CD4-positive, alpha-beta T cell treated with Interleukin-6 for 4 hours (primary cell): ENCODE measurements at places on chromosomes 1 and 21.

DNA sequence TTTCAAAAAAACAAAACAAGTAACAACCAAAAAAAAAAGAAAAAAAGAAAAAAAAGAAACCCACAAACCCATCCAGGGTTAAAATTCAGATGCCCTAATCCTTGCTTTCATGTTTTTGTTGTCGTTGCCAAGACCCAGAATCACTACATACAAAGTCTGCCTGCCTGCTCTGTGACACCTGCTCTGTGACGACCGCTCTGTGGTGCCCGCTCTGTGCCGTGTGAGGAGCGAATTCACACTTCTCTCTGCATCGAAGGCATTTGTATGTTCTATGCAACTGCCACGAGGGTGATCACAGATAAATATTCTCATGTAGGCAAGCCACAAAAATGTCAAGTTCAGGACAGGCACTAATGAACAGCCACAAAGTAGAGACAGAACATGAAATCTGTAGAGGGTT lies 178.6 kb downstream of the SLC45A1 start:
- DNase-seq, result no peak

DNA sequence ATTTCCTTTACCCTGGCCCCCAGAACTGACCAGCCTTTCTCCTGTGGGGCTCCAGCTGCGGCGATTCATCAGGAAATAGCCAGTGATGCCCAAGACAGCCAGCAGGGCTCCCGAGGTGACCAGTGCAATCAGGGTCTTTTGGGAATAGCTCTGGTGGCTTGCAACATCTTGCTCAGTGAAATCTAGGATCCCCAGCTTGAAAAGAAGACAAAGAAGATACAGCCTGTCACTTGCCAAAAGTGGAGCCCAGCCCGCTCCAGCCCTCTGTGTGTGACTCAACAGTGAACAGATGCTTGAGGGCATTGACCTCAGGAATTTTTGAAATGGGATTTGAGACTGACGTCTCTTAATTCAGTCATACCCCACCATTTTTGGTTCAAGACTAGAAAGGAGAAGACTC lies 22.3 kb downstream of the CD34 start:
- no peak for DNase-seq

- no peak for DNase-seq
These were observed 600.5 kb downstream of the LTN1 start for GRCh38 chr21:28391938-28392849.

- no peak for DNase-seq
These were observed 7.0 kb downstream of the TCHH start for GRCh38 chr1:152107984-152108881.

GRCh38 chr1:197632005-197632404 lies 143.3 kb downstream of the DENND1B start:
- DNase-seq, result no peak

DNA sequence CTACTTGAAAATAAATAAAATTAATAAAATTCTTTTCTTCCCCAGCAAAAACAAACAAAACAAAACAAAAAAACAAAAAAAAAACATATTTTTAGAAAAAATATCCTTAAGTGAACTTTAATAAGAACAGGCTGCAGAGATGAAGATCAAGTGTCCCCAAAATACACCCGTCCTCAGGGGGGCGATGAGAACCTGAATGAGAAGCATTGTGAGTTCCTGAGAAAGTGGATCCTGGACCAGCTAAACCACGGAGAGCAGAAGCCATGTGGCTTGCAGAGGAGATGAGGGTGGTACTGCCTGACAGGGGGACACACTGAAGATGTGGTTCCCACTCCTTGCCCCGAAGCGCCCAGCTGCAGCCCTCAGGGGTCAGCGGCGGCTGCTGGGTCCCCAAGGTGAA lies 89.3 kb downstream of the ITPKB start:
- peak; percentile 63 for DNase-seq

- no peak for DNase-seq
These were observed 703.2 kb downstream of the MRPL39 start for GRCh38 chr21:24903994-24904635.

DNA sequence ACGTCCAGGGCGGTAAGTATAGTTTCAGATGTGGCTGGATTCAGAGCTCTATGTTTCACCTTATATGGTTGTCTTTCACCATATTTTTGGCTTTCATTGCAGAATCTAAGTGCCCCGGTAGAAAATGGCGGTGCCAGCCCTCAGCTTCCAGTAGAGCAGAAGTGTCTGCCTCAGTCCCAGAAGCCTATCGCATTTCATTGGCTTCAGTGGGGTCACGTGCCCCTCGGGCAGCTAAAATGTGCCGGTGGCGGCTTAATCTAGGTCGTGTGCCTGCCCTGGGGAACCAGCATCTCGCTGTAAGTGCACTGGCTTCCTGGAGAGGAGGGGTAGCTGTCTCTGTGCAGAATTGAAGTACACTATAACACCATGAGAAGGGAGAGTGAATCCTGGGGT lies 107.4 kb upstream of the MAGI3 start:
- DNase-seq, result no peak

- DNase-seq, result peak; percentile 75
These were observed 2.3 kb downstream of the KLHDC8A start for GRCh38 chr1:205354259-205355074.

DNA sequence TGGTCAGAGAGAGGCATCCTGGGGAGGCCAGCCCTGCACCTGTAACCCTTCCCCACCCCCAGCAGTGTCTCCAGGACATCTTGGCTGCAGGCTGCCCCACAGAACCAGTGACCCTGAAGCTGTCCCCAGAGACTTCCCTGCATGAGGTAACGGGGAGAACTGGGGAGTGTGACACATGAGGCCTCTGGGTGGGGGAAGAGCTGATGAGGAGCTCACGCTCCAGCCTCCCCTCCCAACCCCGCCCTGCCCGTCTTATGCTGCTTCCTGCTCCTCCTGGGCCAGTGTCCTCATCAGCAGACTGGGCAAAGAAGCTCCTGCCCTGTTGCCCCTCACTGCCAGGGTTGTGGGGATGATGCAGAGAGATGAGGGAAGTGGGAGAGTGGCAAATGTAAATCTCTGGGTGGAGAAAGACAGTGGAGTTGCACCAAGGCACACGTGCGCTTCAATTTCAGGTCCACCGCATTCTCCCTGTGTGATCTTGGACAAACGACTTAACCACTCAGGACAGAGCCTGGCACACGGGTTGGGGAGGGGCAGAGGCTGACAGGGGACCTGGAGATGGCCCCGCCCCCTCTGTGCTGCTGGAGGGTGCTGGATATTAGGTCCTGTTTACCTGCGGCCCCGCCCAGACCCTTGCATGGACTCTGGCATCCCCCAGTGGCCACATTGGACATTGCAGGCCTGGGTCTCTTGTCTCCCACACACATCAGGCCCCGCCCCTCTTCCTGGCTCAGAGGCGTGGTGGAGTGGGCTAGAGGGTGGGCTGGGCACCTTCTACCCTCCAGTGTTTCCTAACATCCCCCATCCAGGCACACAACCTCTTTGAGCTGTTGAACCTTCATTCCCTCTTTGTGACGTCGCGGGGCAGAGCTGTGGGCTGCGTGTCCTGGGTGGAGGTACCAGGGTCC lies 12.3 kb downstream of the CLCNKB start:
- peak; percentile 89 for DNase-seq

- DNase-seq, result peak; percentile 81
These were observed at the start of gene NBL1 for GRCh38 chr1:19643602-19644394. Gene NBL1, plus strand, starts transcription at chr1:19644311. Its CDS starts 10,720 bp downstream, at chr1:19655031.

DNA sequence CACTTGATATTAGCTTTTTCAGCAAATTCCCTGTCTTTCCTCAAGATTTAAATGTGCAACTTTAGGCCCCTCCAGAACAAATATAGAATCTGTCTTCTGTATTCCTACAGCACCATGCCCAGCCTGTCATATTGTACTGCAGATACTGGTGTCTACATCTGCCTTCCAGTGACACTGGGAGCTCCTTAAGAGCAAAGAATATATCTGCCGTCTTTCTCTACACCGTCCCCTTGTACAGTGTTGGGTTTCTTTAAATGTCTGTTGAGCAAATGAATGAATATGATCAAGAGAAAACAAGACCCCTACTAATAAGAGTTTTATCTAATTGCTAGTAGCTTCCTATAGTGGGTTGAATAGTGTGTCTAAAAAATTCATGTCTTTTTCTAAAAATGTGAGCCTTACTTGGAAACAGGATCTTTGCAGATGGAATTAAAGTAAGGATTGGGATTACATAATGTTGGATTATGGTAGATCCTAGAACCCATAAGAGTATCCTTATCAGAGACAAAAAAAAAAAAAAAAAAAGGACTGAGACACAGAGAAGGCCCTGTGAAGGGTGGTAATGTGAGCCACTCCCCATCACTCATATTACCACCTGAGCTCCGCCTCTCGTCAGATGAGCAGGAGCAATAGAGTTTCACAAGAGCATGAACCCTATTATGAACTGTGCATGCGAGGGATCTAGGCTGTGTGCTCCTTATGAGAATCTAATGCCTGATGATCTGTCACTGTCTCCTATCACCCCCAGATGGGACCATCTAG lies 128.6 kb downstream of the FAF1 start:
- DNase-seq, result no peak

- no peak for DNase-seq
These were observed 288.3 kb downstream of the AKT3 start for GRCh38 chr1:243561588-243562319.

DNA sequence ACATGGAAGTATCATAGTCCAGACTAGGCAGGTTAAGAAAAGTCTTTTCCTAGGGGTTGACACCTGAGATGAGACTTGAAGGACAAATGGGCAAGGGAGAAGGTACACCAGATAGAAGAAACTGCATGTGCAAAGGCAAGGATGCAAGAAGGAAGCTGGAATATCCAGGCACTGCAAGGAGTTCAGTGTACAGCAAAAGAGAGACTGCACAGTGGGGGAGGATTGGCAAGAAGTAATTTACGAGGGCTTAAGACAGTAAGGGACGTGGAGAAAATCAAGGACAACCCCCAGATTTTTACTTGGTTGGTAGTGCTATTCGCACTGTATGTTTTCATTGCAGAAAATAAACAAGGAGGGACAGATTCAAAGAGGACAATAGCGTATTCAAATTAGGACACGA lies 58.5 kb downstream of the DNM3 start:
- DNase-seq, result no peak

DNA sequence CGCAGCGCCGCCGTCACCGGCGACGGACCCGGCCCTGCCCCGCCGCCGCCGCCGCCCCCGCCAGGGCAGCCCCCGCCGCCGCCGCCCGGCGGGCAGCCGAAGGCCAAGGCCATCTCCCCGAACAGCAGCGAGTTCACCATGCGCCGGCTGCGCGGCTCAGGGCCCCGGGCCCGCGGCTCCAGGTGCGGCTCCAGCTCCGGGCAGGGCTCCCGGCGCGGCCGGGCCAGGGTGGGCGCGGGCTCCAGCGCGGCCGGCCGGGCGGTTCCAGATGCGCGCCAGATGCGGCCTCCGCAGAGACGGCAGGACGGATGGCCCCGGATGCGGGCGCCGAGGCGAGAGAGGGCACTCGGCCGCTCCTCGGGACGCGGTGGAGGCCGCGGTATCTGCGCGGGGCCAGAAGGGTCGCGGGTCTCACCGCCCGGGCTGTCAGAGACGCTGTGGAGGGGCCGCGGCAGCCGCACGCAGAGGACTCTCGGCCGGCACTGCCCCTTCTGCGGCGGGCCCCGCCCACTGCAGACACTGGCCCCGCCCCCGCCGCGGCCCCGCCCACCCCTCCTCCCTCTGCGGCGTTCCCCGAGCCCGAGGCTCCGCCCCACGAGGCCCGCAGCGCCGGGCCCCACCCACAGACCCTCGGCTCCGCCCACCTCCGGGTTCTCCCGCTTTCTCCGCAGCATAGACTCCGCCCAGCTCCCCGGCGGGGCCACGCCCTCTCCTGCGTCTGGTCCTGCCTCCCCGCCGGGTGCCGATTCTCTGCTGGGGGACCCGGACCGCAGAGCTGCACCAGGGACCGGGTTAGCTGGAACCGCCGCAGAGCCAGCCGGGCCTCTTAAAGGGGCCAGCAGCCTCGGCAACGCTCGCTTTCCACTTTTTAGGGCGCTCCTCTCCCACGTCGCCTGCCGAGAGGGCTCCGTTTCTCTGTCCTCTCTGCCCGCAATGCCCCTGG lies at the start of gene IFFO2:
TSS of gene IFFO2 (minus strand) at position 484 of the 943 bp plus-strand sequence. CDS start at position 140, 344 bp downstream.
- peak; percentile 100 for DNase-seq

- DNase-seq, result no peak
These were observed 719 bp downstream of the S100A14 start for GRCh38 chr1:153615406-153615805.

- DNase-seq, result no peak
These were observed 84.3 kb downstream of the CAPZB start for GRCh38 chr1:19400875-19401534.

DNA sequence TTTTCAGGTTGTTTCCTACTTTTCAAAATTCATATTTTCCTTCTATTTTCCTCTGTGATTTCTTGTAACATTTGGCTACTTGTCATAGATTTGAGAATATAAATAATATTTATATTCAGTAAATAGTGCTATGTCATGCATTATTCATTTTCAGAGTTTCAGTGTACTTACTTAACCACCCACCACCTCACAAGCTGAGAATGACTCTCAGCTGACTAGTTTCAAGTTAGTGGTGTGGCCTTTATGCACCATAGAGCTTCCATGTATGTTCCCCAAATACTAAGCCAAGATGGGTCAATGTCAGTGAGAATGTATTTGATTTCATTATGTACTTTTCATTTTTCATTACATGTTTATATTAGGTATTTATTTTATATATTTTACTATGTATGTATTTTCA lies 56.9 kb upstream of the RGS1 start:
- DNase-seq, result no peak

DNA sequence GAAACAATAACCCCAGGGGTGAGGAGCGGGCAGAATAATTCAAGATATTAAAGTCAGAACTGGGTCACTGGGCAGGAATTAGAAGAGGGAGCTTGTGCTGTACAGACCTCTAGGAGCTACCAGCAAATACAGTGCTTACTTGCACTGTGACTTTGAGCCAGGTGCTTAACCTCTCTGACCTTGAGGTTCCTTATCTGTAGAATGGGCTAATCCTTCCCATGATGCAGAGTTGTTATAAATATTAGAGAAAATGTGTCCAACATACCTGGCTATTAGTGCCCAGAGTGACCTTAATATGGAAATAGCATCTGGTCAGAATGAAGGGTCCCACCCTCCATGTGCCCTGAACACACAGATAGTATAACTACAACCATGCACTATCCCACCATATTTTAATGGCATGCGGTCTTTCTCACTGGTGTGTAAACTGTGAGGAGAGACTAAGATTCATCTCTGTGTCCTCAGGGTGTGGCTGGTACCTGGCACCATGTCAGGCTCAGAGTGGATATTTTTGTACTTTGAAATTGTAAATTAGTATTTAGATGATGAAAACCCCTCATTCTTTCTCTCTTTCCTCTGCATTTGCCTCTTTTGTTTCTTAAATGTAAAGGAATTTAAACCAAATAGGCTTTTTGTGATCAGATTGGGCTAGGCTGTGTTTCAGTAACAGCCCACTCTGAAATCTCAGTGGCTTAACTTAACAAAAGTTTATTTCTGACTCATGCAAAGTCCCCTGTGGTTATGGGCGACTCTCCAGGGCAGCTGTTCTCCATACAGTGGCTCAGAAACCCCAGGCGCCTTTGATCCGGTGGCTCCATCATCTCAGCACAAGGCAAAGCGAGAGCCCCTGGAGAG lies 60.0 kb upstream of the ROR1 start:
- no peak for DNase-seq

DNA sequence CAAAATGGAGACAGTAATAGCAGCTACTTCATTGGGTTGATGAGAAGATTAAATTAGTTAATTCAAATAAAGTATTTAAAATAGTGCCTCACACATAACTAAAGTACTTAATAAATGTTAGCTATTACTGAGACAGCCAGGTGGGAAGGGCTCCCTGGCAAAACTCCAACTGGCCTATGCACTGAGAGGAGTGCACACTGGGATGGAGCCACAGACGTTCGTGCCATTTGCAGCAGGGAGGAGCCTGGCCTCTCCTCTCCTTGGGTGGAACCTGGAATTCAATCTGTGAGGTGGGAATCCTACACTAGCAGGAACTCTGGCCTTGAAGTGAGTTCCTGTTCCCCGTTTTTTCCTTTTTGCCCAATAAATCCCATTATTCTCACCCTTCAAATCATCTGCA lies 28.1 kb downstream of the SLC5A9 start:
- no peak for DNase-seq
